Esophagus squamous epithelium (tissue), 5 donors: ENCODE measurements at places on chromosomes 6 and 20. TPM values are rescaled to one million over a fixed set of nuclear protein-coding genes. Genes with fewer than 3 reads are reported as not detected.

TUBB2B gene
- total RNA-seq: 5.0 TPM

LST1 gene
- total RNA-seq: not detected

MRAP2 gene
- 1.7 TPM for total RNA-seq

CPNE5 gene
- total RNA-seq: 2.5 TPM

PROKR2 gene
- total RNA-seq: not detected

COL11A2 gene
- 0.38 TPM for total RNA-seq

CLIC5 gene
- 1.1 TPM for total RNA-seq

DNA sequence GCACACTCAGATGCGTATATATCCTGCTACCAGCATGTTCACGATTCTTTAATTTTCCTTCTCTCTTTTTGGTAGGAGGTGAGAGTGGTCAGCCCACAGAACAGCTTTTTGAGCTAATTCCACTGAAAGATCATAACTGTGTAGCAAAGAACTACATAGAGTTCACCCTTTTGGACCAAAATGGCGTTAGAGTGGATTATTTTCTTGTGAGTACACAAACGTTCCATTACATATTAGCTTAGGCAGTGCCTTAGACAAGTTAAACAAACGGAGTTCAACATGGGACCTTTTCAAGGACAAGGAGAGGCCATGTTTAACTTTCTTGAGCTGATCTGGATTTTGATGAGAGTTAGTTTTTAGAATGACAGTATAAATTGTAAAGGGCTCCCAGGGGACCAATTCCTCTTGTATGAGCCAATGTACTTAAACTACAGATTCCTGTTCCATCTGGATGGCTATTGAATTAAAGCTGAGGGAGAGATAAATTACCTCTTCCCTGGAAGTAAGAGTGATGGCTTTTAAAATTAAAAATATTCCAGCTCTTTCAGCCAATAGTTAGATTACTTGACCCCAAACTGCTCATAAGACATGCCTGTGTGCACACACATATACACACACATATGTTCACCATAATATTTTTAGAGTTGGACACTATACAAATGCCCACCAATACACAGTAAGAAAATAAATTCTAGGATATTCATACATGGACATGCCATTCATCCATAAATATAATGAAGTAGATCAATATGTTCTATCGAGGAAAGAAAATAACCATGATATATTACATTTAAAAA is 25.6 kb upstream of the ARMH2 start:
- no peak overlapping the region for H3K27ac ChIP-seq
- peaks cover 13% of the 10 kb centered on the region for H3K36me3 ChIP-seq
- H3K27me3 ChIP-seq: no peaks in the 10 kb centered on the region
- DNase-seq: no peak
- H3K4me1 ChIP-seq: peaks cover 25% of the 10 kb centered on the region

DNA sequence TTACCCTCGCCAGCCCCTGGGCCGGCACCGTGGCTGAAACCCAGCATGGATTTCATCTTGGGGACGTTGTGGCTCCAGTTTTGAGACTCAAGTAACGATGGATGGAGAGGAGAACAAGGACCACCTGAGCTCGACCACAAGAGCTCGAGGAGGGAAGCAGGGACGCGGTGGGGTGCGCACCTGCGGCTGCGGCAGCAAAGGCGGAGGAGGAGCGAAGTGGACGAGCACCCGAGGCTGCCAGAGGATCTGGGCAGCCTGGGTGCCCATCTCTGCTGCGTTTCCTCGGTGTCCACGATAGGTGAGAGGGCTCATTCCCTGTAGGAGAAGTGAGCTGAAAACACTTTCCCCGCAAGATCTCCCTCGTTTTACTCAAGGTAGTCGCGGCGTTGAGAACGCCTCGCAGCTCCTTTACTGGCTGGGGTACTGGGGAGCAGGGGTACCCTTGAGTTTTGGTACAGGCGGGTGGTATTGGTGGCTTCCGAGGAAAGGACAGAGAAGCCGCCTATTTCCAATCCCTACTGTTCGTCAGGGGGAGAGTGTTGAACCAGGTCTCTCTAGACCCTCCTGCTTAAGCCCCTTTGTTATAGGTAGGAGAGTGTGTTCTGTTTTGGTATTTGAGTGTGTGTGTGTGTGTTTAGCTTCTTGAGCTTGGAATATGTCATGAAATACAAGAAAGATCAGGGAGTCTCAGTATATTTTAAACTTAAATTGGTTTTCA is 137.7 kb downstream of the TRIM27 start:
- H3K27ac ChIP-seq: no peak overlapping the region
- peaks cover 100% of the 10 kb centered on the region for H3K27me3 ChIP-seq
- no peaks in the 10 kb centered on the region for H3K36me3 ChIP-seq
- H3K4me1 ChIP-seq: no peaks in the 10 kb centered on the region
- DNase-seq: no peak

- no peak for DNase-seq
- H3K36me3 ChIP-seq: no peaks in the 10 kb centered on the region
- no peak overlapping the region for H3K4me3 ChIP-seq
- no peaks in the 10 kb centered on the region for H3K27me3 ChIP-seq
These were observed 297.4 kb downstream of the QKI start for GRCh38 chr6:163711615-163712565.

DNA sequence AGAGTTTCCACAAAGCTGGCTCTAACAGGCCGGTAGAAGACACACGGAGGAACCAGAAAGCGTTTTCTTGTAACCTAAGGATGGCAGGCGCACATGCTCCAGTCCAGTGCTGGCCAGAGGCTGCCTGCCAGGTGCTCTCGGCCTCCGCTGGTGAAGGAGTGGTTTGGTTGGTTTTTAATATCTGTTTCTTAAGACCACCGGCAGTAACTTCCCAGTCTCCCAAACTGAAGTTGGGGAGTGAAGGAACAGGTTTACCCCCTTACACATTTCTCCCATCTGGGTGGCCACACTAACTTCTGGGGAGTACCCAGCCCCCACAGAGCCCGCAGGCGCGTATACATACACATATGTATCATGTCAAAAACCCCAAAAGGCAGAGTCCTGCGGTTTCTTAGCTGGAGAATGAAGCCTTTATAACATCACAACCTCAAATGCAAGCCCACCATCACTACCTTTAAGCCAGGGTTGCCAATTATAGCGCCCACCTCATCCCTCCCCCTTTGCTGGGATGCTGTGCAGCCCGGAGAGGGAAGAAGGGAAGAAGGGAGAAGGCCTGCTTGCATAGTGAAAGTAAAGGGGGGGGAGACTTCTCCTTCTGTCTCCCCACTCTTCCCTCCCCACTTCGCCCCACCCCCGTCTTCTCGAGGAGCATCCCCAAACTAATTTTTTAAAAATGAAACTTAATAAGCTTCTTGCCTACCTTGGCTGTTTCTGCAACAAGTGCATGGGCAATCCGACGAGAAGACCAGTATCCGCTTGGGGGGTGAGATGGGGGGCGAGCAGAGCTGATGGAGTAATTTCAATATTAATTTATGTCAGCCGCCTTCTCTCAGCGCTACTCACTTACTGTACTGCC is 1.0 kb downstream of the TRERF1 start:
- no peaks in the 10 kb centered on the region for H3K27me3 ChIP-seq
- peak overlapping the region; percentile 73 for H3K4me3 ChIP-seq
- peaks cover 59% of the 10 kb centered on the region for H3K4me1 ChIP-seq
- H3K36me3 ChIP-seq: no peaks in the 10 kb centered on the region
- H3K27ac ChIP-seq: peak overlapping the region; percentile 88
- no peak for DNase-seq

GRCh38 chr6:90183587-90184333 is 112.9 kb downstream of the BACH2 start:
- H3K4me3 ChIP-seq: no peak overlapping the region
- DNase-seq: no peak
- H3K27me3 ChIP-seq: no peaks in the 10 kb centered on the region
- peaks cover 6% of the 10 kb centered on the region for H3K4me1 ChIP-seq

DNA sequence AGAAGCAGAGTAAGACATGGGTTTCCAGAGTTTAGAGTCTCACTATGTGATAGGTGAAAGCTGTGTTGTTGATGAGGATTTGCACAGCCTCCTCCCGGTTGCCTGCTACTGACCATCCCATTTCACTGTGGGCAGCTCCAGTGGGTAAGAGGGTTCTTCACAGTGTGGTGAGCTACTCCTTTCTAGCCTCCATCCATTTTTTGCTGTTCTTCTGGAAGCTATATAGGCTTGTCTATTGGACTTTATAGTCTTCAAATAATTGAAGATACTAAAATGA is 13.4 kb downstream of the UST start:
- no peak overlapping the region for H3K27ac ChIP-seq
- DNase-seq: no peak
- no peaks in the 10 kb centered on the region for H3K4me1 ChIP-seq

GRCh38 chr6:37365791-37366190 is 12.0 kb downstream of the RNF8 start:
- no peak for DNase-seq
- no peak overlapping the region for H3K4me3 ChIP-seq
- H3K4me1 ChIP-seq: no peaks in the 10 kb centered on the region
- no peaks in the 10 kb centered on the region for H3K36me3 ChIP-seq
- H3K27ac ChIP-seq: no peak overlapping the region

DNA sequence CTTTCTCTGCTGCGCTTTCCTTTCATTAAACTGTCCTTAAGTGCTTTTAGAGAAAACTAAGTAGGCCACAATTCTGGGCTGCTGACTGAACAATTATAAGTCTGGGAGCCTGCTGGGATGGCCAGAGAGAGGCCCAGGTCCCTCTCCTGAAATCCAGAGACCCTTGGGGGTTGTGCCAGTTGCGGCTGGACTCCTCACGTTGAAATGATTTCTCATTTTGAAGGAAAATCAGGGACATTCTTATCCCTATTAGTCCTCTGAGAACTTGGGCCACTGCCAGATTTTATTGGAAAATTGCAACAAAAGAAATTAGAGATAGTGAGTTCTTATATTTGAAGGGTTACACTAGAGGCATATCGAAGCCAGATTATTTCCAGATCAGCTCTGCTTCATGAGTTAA is 145.1 kb downstream of the CLIC5 start:
- H3K27me3 ChIP-seq: no peaks in the 10 kb centered on the region
- no peak for DNase-seq
- no peak overlapping the region for H3K4me3 ChIP-seq
- no peak overlapping the region for H3K27ac ChIP-seq
- no peaks in the 10 kb centered on the region for H3K4me1 ChIP-seq

GRCh38 chr6:78831492-78831891 is 35.9 kb upstream of the IRAK1BP1 start:
- no peak for DNase-seq
- no peak overlapping the region for H3K4me3 ChIP-seq
- H3K27ac ChIP-seq: no peak overlapping the region

- no peaks in the 10 kb centered on the region for H3K27me3 ChIP-seq
- H3K36me3 ChIP-seq: peaks cover 9% of the 10 kb centered on the region
- no peak for DNase-seq
- no peak overlapping the region for H3K4me3 ChIP-seq
- H3K27ac ChIP-seq: no peak overlapping the region
These were observed 75.2 kb downstream of the AKAP7 start for GRCh38 chr6:131210469-131210868.

GRCh38 chr20:1827974-1828785 is 67.0 kb upstream of the SIRPA start:
- H3K27me3 ChIP-seq: no peaks in the 10 kb centered on the region
- H3K4me3 ChIP-seq: no peak overlapping the region
- H3K4me1 ChIP-seq: peaks cover 31% of the 10 kb centered on the region
- H3K36me3 ChIP-seq: no peaks in the 10 kb centered on the region
- DNase-seq: no peak

DNA sequence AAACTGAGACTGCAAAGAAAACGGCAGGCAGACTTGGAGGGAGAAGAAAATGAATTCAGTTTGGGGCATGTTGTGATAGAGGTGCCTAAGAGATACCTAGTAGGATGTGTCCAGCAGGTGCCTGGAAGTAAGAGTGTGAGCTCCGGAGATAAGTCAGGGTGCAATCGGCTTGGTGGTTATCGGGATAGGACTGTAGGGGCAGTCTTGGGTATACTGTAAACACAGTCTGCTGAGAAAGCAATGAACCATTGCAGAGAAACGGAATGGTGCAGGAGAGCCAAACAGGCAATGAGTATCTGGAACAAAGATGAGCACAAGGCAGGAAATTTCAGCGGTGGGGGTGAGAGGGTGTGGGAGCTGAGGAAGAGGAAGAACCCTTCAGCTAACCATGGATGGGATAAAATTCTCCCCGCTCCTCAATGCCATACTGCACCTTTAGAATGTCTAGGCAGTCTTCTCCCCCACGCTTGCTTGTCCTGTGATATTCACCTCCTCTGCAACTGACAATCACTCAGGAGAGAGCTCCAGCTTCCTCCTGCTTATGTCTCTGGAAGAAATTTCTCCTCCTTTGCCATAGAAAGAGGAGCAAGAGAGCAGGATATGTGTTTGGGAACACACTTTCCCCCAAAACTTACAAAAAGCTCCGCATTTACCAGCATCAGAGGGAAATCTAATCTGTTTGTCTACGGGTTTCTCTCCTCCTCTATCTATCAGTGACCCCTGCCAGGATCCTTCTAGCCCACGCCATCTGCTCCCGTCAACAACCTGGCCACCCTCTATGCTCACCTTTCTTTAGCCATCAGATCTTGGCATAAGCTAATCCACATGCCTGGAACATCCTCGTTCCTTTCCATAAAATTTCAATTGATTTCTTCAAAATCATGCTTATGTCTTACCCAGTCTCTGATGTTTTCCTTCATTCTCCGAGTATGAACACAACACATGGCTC is 381.7 kb upstream of the JARID2 start:
- no peaks in the 10 kb centered on the region for H3K36me3 ChIP-seq
- no peaks in the 10 kb centered on the region for H3K27me3 ChIP-seq
- H3K4me3 ChIP-seq: no peak overlapping the region

DNA sequence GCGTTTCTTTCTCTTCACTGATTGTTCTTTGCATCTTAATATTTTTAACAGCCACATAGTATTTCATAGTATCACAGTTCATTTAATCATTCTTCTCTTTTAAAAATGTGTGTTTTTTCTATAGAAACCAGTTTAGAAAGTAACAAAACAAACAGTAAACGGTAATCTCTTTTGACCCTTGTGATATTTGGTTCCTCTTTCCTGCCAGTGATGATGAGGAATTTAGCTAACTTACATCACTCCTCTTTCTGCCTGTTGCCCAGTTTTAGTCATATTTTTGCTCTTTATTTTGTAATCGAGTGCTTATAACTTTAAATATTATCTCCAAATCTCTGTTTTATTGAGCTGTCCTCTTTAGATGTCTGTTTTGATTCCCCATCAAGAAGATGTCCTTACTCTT is 38.1 kb upstream of the ZBTB24 start:
- H3K36me3 ChIP-seq: no peaks in the 10 kb centered on the region
- no peaks in the 10 kb centered on the region for H3K4me1 ChIP-seq
- no peak overlapping the region for H3K27ac ChIP-seq
- no peak for DNase-seq
- H3K4me3 ChIP-seq: no peak overlapping the region
- no peaks in the 10 kb centered on the region for H3K27me3 ChIP-seq

DNA sequence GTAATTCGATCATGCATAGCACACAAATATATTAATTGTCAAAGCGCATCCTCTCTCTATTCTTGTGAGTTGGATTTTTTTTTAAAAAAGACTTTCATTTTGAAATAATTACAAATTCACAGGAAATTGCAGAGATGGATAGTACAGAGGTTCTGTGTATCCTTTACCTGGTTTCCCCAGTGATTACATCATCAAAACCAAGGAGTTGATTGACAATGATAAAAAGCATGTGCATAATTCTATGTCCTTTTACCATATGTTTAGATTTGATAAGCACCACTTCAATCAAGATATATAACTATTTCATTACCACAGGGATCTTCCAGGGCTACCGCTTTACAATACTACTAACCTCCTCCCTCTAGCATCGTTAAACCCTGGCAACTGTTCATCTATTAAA is 40.2 kb downstream of the CCN2 start:
- H3K4me1 ChIP-seq: no peaks in the 10 kb centered on the region
- no peak for DNase-seq
- no peaks in the 10 kb centered on the region for H3K27me3 ChIP-seq
- no peaks in the 10 kb centered on the region for H3K36me3 ChIP-seq
- H3K27ac ChIP-seq: no peak overlapping the region
